ENCODE measurements at places on chromosomes 16 and 17.

GRCh38 chr16:53041320-53042051 lies 11.2 kb downstream of the CHD9NB start:
- no peak for DNase-seq

DNA sequence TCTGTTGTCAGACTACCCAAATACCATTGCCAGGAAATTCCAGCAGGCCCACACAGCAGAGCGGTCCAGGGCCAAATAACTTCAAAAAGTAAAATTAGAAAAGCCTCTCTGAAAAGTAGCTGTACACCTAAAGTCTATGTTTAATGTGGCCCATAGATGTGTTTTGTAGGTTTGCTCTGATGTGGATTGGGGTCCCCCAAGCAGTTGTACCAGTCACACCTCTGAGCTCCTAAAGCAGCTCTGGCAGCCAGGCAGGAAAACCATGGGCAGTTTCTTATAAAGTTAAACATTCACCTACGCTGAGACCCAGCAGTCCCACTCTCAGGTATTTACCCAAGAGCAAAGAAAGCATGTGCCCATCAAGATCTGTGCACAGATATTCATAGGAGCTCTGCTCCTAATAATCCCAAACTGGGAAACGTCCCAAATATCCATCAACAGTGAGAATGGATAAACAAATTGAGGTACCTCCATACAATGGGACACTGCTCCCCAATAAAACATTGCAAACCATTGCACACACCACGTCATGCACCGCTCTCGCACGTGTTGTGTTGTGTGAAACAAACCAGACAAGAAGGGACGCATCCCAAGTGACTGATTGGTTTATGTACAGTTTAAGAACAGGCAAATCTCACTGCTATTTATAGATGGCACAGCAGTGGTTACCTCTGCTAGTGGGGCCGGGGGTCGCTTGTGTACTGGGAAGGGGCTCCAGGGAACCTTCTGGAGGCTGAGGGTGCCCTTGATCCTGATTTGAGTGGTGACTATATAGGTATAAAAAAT lies 15.8 kb upstream of the PRM1 start:
- DNase-seq, result no peak

DNA sequence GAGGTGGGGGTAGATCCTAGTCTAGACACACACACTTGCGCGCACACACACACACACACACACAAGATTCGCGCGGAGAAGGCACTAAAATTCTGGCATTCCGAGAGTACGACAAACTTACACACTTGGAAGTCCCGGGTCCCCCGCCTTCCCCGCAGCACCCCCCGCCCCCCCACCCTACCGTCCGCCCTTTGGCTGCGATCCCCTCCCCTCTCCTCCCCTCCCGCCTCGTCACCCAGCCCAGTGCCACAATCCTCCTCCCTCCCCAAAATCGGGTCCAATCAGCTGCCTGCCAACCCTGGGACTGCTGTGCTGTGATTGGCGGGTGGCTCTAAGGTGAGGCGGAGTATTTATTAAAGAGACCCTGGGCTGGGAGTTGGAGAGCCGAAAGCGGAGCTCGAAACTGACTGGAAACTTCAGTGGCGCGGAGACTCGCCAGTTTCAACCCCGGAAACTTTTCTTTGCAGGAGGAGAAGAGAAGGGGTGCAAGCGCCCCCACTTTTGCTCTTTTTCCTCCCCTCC lies at the start of gene SOX9:
TSS of gene SOX9 (plus strand) at position 379 of the 522 bp plus-strand sequence. CDS start 372 bp downstream, outside the sequence.
- no peak for DNase-seq

GRCh38 chr16:47019568-47019967 lies 46.1 kb upstream of the DNAJA2 start:
- no peak for DNase-seq

DNA sequence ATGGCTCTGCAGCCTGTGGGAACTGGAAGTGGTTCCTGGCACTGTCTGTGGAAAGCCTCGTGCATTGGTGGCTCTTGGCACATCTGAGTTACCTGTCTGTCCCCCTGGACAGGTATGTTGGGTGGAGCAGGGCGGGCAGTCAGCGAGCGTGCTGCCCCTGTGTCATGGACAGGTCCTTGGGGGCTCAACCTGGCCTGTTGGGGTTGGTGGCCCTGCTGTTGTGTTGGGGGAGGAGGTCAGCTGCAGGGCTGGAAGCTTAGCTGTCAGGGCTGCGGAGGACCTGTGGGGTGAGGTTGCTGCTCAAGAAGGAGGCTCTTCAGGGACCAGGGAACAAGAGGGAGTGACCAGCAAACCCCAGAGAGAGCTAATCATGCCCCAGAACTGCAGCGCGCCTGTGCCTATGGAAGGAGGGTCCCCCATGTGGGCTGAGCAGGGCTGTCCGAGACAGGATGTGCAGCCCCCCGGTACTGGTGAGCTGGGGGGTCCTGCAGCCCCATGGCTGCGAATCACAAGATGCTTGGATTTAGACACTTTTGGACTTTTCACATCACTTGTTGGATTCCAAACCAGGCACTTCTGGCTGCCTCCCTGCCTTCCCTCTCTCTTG lies 7.2 kb downstream of the NKD1 start:
- no peak for DNase-seq

- no peak for DNase-seq
These were observed 110.5 kb downstream of the RBFOX1 start for GRCh38 chr16:7443142-7443541.

GRCh38 chr16:1137604-1138003 lies 15.3 kb upstream of the CACNA1H start:
- no peak for DNase-seq

- no peak for DNase-seq
These were observed 37.0 kb downstream of the STX8 start for GRCh38 chr17:9538626-9539025.

DNA sequence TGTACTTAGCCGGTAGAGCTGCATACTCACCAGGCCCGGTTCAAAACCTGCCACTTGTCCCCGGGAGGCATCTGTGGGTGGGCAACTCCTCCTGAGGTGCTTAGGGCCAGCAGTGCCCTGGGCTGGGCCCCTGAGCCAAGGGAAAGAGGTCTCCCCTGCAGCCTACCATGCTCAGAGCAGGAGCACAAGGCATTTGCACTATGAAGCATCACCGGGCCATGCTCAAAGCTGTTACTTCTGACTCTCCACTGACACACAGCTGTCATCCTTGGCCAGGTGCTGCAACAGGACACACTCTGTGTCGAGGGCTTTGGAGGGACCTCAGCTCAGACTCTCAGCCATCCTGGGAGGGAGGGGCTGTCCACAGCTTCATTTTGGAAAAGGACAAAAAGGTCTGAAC lies 37.2 kb downstream of the SLC38A8 start:
- DNase-seq, result no peak

- DNase-seq, result no peak
These were observed 6.7 kb downstream of the SHMT1 start for GRCh38 chr17:18356624-18357023.

- no peak for DNase-seq
These were observed 52.9 kb upstream of the MAF start for GRCh38 chr16:79653373-79653891.

DNA sequence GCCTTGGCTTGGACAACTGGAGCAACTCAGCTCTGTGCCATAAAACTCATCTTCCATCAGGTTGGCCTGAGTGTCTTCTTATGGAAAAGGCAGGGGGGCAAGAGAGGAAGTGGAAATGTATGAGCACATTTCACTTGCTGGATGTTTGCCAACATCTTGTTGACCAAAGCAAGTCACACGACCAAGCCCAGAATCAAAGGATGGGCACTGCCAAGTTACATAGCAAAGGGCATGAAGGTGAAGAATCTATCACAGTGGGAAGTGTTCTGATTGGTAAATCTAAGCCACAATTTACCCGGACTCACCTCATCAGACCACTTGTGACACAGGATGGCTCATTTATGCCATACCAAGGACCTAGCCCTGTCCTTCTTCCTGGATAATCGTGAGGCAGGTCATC lies 310.5 kb upstream of the IRX5 start:
- DNase-seq, result no peak

DNA sequence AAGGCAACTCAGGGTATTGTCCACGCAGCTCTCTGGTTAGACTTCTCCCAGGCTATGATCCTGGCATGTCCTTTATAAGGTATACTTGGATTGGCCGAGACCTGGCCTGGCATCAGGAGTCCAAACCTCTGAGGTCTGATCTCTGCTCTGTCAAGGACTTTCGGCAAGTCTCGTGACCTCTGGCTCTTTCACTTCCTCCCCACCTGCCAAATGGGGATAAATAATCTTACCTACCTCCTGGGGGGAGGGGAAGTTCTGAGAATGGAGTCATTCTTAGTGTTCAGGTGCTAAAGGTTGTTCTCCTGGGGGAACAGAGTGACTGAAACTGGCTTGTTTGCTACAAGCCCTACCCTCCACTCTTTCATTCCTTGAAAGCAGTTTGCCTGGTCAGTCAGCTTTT lies 7.6 kb downstream of the ATXN1L start:
- DNase-seq, result no peak

- peak; percentile 90 for DNase-seq
These were observed at the start of gene PGS1 for GRCh38 chr17:78378225-78379130. Gene PGS1, plus strand, starts transcription at chr17:78378649. Its CDS starts 17 bp downstream, at chr17:78378666.

GRCh38 chr16:28951410-28951943 lies 740 bp downstream of the NFATC2IP start:
- DNase-seq, result peak; percentile 59

DNA sequence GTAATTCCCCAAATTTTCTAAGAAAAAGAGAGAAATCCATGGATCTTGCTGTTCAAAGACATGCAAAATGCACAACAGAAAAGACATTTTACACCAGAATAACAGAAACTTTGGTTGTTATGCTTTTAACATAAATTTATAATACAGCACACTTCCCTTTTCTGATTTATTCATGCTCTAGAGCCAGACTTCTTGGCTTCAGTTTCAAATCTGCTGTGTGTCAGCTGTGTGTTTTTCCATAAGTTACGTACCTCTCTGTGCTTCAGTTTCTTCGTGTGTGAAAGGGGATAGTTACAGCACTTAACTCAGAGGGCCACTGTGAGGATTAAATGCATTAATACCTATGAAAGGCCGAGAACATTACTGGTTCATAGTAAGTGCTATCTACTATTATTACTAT lies 6.8 kb upstream of the CCL3L1 start:
- DNase-seq, result no peak

- no peak for DNase-seq
These were observed at the start of gene CPNE7 for GRCh38 chr16:89575247-89576152. Gene CPNE7, plus strand, starts transcription at chr16:89575758. Its CDS starts 140 bp downstream, at chr16:89575898.

- no peak for DNase-seq
These were observed 27.1 kb upstream of the SNN start for GRCh38 chr16:11640987-11641817.

- DNase-seq, result no peak
These were observed 77.8 kb downstream of the MYH10 start for GRCh38 chr17:8552577-8553320.

DNA sequence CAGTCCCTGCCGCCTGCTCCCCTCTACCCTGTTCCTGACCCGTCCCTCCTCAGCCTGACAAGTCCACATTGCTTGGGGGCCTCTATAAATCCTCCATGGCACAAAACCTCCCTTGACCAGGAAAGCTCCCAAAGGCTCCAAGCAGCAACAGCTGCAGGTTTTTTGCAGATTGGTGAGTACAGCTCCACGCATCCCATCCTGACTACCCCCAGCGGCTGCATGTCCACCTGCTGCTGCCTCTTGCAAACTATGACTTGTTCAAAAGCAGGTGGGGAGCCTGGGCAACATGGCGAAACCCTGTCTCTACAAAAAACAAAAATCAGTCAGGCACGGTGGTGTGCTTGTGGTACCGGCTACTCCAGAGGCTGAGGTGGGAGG lies 122.8 kb downstream of the ANKRD11 start:
- DNase-seq, result no peak

DNA sequence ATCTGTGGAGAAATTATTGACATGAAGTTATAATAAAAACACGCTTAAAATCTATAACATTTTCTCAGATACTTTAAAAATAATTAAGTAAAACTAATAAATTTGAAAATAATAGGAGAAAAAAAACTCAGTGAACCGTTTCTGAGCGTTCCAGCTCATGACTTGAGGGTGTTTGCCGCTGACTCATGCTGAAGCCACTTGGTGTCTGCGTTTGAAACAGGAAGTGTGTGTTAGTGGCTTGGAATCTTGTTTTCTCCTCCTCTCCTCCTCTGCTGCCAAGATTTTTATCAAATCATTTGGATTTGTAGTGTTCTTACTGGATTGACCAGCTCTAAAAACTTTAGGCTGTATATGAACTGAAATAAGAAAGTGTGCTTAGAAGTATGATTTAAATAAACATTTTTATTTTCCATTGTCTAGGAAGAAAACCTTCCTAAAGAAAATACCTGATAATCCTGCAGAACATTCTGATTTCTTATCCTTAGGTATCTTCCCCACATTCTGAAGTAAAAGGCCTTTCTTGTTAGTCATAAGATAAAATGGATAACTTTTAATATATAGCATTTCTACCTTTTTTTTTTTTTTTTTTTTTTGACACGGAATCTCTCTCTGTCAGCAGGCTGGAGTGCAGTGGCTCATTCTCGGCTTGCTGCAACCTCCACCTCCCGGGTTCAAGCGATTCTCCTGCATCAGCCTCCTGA lies 30.8 kb downstream of the USP10 start:
- DNase-seq, result no peak

- no peak for DNase-seq
These were observed 5.8 kb downstream of the LGALS3BP start for GRCh38 chr17:78973792-78974520.

DNA sequence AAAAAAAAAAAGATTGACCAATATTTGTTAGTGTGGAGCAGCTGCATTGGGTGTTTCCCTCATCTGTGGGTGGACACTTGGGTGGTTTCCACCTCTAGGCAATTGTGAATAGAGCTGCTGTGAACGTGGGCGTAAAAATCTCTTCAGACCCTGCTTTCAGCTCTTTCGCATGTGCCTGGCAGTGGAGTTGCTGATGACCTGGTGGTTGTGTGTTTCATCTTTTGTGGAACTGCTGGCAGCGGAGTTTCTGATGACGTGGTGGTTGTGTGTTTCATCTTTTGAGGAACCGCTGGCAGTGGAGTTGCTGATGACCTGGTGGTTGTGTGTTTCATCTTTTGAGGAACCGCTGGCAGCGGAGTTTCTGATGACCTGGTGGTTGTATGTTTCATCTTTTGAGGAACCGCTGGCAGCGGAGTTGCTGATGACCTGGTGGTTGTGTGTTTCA lies 21.4 kb downstream of the ZC3H18 start:
- DNase-seq, result peak; percentile 69

DNA sequence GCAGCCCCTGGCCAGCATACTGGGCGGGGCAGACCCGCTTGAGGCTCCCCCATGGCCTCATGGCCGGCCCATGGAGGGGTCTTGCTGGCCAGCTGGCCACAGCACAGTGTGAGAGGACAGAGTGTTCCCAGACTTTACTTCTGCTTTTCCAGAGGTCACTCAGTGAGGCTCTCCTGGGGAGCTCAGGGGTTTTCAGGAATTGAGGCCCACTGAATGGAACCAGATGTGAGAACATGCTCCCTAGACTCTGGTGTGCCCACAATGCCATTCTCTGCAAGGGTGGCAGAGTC lies 21.2 kb downstream of the ATP6V0D1 start:
- DNase-seq, result no peak

GRCh38 chr17:17692353-17693252 lies 11.3 kb downstream of the RAI1 start:
- no peak for DNase-seq

- DNase-seq, result no peak
These were observed 122.5 kb downstream of the DNAH9 start for GRCh38 chr17:11720816-11721215.
